ENCODE measurements at places on chromosomes 3 and 15.

DNA sequence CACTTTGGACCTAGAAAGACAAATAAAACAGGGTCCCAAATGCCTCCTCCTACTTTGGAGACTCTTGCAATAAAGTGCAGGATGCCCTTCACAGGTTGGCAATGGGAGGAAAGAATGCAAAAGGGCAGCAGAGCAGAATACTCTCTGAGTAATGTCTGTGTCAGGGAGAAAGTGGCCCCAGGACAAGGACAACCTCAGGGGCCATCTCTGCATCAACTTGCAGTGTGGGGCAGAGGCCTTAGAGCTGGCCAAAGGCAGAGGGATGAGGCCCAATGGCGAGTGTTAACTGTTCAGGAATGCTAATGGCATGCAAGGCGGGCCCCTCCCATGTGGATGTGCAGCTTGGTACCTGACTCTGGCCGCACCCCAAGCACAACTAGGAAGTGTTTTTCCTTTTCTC lies 8.4 kb downstream of the UPK1B start:
- DNase-seq = no peak

GRCh38 chr3:46565607-46566039 lies 479 bp downstream of the LRRC2 start:
- DNase-seq = no peak

DNA sequence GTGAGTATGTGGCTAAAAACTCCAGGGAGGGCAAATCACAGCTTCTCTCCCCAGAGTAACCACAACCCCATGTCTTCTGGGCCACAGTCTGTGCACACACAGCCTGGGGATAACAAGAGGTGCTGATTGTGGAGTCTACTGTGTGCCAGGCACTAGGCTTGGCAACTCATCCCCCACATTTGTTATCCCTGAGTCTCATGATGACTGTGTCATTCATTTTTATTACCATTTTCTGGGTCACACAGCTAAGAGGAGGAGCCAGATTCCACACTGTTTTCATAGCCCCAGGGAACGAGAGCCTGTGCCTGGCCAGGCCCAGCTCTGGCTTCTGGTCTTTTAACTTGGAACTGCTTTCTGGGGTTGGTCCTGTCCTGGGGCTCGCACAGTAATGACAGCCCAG lies 34.5 kb downstream of the ESYT3 start:
- no peak for DNase-seq

GRCh38 chr15:37792351-37792750 lies 142.1 kb upstream of the TMCO5A start:
- DNase-seq = no peak

GRCh38 chr15:71319935-71320334 lies 204.7 kb downstream of the THSD4 start:
- no peak for DNase-seq

DNA sequence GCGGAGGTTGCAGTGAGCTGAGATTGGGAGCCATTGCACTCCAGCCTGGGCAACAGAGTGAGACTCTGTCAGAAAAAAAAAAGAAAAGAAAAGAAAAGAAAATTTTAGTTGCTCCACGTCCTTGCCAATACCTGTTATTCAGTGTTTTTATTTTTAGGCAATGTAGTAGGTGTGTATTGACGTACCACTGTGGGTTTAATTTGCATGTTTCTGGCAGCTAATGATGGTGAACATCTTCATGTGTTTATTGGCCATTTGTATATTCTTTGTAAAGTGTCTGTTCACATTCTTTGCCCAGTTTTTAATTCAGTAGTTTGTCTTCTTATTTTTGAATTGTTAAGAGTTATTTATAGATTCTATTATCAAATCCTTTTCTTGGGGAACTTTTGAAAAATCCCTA lies 38.1 kb upstream of the GCSAM start:
- no peak for DNase-seq

DNA sequence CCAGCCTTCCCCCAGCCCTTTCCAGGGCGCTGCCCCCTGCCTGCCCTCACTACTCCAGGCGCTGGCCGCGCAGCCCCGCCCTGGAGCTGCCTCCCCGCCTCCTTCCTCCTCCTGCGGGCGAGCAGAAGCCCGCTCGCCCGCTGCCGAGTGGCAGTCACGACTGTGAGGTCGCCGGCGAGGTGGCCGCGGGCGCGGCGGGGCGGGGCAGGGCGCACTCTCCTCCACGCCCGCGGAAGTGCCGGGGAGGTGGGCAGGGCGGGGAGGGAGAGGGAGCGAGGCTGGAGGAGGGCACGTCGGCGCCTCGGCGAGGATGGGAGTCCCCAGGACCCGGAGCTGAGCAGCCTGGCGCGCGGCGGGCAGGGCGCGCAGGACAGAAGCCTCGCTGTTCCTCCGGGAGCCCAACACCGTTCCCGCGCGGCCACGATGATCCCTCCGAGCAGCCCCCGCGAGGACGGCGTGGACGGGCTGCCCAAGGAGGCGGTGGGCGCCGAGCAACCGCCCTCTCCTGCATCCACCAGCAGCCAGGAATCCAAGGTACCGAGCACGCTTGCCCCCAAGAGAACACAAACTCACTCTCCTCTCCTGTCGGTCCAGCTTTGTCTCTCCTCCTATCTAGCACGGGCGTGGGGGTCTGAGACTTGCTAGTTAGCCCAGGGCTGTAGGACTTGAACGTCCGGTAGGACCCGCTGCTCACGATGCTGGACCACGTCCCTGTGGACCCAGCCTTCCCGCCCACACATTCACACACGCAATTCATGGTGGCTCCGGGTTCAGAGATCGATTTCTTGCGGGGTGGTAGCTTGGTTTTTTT lies at the start of gene STAC:
TSS of gene STAC (plus strand) at position 284 of the 811 bp plus-strand sequence. CDS start at position 424, 140 bp downstream.
- DNase-seq = peak; percentile 17

- DNase-seq = no peak
These were observed 6.6 kb downstream of the EPB42 start for GRCh38 chr15:43214169-43214568.

GRCh38 chr3:57942388-57942787 lies 65.8 kb upstream of the FLNB start:
- DNase-seq = no peak

DNA sequence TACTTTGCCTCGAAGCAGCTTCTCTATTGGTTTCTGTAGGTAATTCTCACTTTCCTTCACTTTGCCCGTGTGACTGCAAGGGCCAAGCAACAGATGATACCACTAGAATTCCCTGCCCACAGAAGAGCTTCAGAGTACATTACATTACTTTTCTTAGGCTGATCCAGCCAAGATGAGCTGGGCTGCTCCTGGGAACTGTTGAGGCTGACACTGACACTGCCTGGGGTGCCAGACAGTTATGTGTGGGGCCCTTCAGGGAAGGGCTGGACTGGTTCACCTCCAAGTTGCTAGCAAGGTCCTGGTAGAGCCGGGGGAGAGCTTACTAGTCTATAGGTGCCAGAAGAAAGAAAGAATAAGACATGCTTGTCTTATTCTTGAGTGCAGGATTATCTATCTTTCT lies 19.0 kb downstream of the GORASP1 start:
- DNase-seq = no peak

DNA sequence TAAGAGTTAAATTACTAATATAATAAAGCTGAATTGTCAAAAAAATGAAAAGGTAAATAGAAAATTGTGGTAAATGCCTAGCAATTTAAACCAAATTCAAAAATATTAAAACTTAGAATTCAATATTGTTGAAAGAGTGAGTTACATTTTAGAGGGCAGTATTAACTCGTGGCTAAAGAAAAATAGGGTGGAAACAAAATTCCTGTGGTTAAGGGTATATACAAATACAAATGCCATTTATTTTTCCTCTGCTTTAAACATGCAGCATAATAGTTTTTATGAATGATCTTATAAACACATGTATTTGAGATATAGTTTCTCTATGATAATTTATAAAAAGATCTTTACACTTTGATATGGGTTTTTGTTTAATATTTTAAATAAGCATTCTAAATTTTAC lies 79.0 kb downstream of the NEDD4 start:
- DNase-seq = no peak

GRCh38 chr3:159253860-159254259 lies 452.0 kb downstream of the MFSD1 start:
- DNase-seq = no peak

GRCh38 chr3:184567946-184568559 lies 6.5 kb downstream of the EPHB3 start:
- no peak for DNase-seq

DNA sequence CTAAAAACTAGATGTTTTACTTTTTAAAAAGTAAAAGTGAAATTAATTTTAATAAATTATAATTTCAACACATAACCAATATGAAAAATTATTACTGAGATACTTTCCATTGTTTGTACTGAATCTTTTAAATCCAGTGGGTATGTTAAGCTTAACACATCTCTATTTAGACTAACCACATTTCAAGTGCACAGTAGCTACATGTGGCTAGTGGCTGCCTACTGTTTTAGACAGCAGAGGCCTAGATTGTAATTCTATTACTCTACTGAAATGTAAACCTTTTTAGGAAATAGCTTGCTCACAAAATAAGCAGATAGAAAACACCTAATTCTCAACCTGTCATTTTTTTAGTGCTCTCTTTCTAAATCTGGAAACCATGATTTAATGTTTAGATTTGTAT lies 4.9 kb downstream of the TCAIM start:
- no peak for DNase-seq
